ENCODE measurements at places on chromosomes 6 and 20. TPM values are rescaled to one million over a fixed set of nuclear protein-coding genes. Genes with fewer than 3 reads are reported as not detected.

The STMND1 gene
- not detected for total RNA-seq

DNA sequence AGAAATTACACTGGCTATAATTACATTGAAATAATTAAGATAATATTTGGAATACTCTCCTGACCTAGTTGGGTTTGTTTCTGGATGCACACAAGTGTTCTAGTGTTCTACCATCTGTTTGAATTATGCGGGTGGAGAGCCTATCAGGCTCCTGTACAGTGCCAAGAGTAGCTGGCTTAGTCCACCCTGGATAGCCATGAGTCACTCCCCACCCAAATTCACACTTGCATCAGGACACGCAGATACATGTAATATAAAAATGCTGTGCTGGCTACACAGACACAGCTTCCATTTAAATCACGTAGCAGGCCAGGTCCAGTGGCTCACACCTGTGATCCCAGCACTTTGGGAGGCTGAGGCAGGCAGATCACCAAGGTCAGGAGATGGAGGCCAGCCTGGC is 686.2 kb upstream of the SLC35B3 start:
- H3K4me1 ChIP-seq = peaks cover 8% of the 10 kb centered on the region
- H3K4me3 ChIP-seq = no peak overlapping the region
- DNase-seq = no peak
- no peaks in the 10 kb centered on the region for H3K27me3 ChIP-seq
- H3K36me3 ChIP-seq = no peaks in the 10 kb centered on the region

- H3K27me3 ChIP-seq = no peaks in the 10 kb centered on the region
- H3K36me3 ChIP-seq = no peaks in the 10 kb centered on the region
- no peak overlapping the region for H3K27ac ChIP-seq
- DNase-seq = no peak
- no peak overlapping the region for H3K4me3 ChIP-seq
- no peaks in the 10 kb centered on the region for H3K4me1 ChIP-seq
Measured at GRCh38 chr6:162999575-163000285, 272.0 kb downstream of the PACRG start.

- no peak overlapping the region for H3K4me3 ChIP-seq
- no peaks in the 10 kb centered on the region for H3K36me3 ChIP-seq
- DNase-seq = no peak
- no peaks in the 10 kb centered on the region for H3K4me1 ChIP-seq
- H3K27ac ChIP-seq = no peak overlapping the region
- no peaks in the 10 kb centered on the region for H3K27me3 ChIP-seq
Measured at GRCh38 chr6:134921721-134922261, 28.1 kb downstream of the ALDH8A1 start.

The SLC17A1 gene
- total RNA-seq = not detected

The HLA-DQB2 gene
- total RNA-seq = 60.4 TPM

DNA sequence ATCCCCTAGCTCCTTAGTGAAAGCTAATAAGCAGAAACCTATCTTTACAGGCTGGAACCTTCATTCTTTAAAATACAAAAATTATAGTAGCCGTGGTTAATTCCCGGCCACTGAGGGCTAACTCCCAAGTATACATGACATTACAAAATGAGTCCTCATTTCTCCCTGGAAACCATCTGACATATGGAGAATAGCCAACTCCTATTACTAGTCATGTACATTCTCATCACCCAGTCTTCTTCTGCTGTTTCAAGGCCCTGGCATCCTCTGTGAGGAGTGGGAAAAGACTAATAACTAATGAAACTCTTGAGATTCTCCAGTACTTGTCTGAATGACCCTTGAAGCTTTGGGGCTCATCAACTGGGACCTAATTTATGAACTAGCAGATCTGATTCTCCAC is 30.2 kb downstream of the CSNK2A1 start:
- no peak overlapping the region for H3K4me3 ChIP-seq
- H3K27me3 ChIP-seq = no peaks in the 10 kb centered on the region
- H3K27ac ChIP-seq = no peak overlapping the region
- no peak for DNase-seq
- H3K4me1 ChIP-seq = peaks cover 16% of the 10 kb centered on the region

- DNase-seq = no peak
- H3K27ac ChIP-seq = no peak overlapping the region
- H3K4me1 ChIP-seq = peaks cover 15% of the 10 kb centered on the region
Measured at GRCh38 chr6:36639171-36639808, 39.2 kb upstream of the CDKN1A start.

The FNDC1 gene
- total RNA-seq = 0.13 TPM

- peaks cover 49% of the 10 kb centered on the region for H3K27me3 ChIP-seq
- no peak overlapping the region for H3K27ac ChIP-seq
- H3K36me3 ChIP-seq = no peaks in the 10 kb centered on the region
- H3K4me3 ChIP-seq = peak overlapping the region; percentile 46
- DNase-seq = no peak
Measured at GRCh38 chr6:29553268-29554057, 6.1 kb downstream of the UBD start.

The SLC22A16 gene
- total RNA-seq = not detected

GRCh38 chr6:37104824-37105147 is 65.2 kb upstream of the PIM1 start:
- H3K27me3 ChIP-seq = no peaks in the 10 kb centered on the region
- no peak overlapping the region for H3K4me3 ChIP-seq
- DNase-seq = no peak
- H3K4me1 ChIP-seq = peaks cover 37% of the 10 kb centered on the region

The JPH2 gene
- total RNA-seq = 4.7 TPM

The GRIK2 gene
- total RNA-seq = 2.3 TPM

The REM1 gene
- 2.3 TPM for total RNA-seq

The GATA5 gene
- 0.23 TPM for total RNA-seq

The MICB gene
- 2.4 TPM for total RNA-seq

GRCh38 chr6:37256692-37257319 is 766 bp upstream of the TBC1D22B start:
- no peaks in the 10 kb centered on the region for H3K36me3 ChIP-seq
- H3K4me3 ChIP-seq = peak overlapping the region; percentile 74
- DNase-seq = no peak
- peaks cover 25% of the 10 kb centered on the region for H3K4me1 ChIP-seq
- no peaks in the 10 kb centered on the region for H3K27me3 ChIP-seq

- H3K27ac ChIP-seq = peak overlapping the region; percentile 94
- H3K4me3 ChIP-seq = peak overlapping the region; percentile 92
- no peak for DNase-seq
- peaks cover 43% of the 10 kb centered on the region for H3K4me1 ChIP-seq
- peaks cover 4% of the 10 kb centered on the region for H3K36me3 ChIP-seq
Measured at GRCh38 chr6:139373928-139374356, 506 bp downstream of the CITED2 start.

The RRAGD gene
- total RNA-seq = 13.7 TPM

DNA sequence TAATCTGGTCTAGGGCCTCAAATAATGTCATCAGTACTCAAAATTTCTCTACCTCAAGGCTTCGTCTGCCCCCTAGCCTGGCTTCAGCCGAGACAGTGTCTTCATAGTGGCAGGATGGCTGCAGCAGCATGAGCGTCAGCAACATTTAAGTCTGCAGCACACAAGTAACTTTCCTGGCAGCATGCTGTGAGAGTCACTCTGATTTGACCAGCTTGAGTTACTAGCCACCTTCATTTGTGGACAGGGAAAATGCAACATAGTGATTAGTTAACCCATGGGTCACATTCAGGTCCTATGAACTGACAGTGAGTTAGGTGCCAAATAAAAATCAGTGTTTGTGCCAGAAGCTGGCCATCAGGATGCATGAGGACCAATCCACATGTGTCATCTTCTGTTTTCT is 209.9 kb upstream of the SLC35B3 start:
- no peak overlapping the region for H3K4me3 ChIP-seq
- no peak for DNase-seq
- no peaks in the 10 kb centered on the region for H3K4me1 ChIP-seq
- no peak overlapping the region for H3K27ac ChIP-seq
- H3K36me3 ChIP-seq = no peaks in the 10 kb centered on the region
- no peaks in the 10 kb centered on the region for H3K27me3 ChIP-seq

The GNMT gene
- total RNA-seq = not detected

DNA sequence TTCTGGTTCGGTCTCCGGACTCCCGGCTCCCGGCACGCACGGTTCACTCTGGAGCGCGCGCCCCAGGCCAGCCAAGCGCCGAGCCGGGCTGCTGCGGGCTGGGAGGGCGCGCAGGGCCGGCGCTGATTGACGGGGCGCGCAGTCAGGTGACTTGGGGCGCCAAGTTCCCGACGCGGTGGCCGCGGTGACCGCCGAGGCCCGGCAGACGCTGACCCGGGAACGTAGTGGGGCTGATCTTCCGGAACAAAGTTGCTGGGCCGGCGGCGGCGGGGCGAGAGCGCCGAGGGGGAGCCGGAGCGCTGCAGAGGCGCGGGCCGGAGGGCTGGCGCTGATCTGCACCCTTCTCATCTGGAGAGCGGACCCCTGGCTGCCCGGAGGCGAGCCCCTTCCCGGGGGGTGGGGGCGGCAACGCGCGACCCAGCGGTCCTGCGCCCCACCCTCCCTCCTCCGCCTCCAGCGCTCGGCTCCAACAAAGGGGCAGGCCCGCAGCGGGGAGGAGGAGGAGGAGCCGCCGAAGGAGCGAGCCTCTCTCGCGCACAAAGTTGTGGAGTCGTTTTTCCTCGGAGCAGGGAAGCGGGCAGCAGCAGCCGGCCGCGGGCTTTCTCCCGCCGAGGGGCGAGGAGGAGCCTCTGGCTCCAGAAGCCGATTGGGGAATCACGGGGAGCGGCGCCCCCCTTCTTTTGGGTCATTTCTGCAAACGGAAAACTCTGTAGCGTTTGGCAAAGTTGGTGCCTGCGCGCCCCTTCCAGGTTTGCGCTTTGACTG is at the start of gene UTRN:
Gene UTRN, plus strand, starts transcription at position 553 of the 765 bp plus-strand sequence. CDS start 6,494 bp downstream, outside the sequence.
- no peaks in the 10 kb centered on the region for H3K27me3 ChIP-seq
- H3K27ac ChIP-seq = peak within 1 kb of the TSS; percentile 96
- no peaks in the 10 kb centered on the region for H3K36me3 ChIP-seq
- DNase-seq = peak; percentile 90
- H3K4me3 ChIP-seq = peak within 1 kb of the TSS; percentile 77
- peaks cover 19% of the 10 kb centered on the region for H3K4me1 ChIP-seq

The HAO1 gene
- total RNA-seq = not detected

The TFAP2D gene
- not detected for total RNA-seq

The GPR6 gene
- total RNA-seq = not detected

The ESR1 gene
- total RNA-seq = 2.6 TPM

The LAMP5 gene
- 0.36 TPM for total RNA-seq

DNA sequence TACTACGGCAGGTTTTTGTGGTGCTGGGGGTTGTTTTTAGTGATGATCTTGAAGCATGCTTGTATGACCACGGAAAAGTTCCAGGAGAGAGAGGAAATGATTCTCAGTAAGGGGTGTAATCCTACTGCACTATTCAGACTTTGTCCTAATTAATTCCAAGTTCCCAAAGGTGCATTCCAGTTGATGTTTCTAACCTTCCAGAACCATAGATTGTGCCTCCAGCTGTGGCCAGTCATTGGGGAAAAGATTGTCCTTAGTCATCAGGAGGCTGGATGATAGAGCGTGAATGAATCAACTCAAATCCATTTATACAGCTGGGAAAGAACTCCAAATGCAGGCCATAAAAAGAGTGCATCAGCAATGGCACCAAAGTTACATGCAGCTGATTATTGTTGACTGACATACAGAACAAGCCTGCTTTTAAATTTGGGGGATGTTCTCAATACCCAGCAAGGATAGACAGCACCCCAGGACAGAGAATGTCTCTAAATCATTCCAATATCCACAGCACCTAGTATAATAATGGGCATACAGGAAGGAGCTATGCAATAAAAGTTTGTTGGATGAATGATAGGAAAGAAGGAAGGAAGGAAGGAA is 27.8 kb upstream of the PKHD1 start:
- no peaks in the 10 kb centered on the region for H3K36me3 ChIP-seq
- H3K4me1 ChIP-seq = no peaks in the 10 kb centered on the region
- no peak overlapping the region for H3K4me3 ChIP-seq
- H3K27ac ChIP-seq = no peak overlapping the region
- no peaks in the 10 kb centered on the region for H3K27me3 ChIP-seq

Measured in suprapubic skin (tissue), 4 donors.